ENCODE measurements at places on chromosomes 7 and 10. TPM values are rescaled to one million over a fixed set of nuclear protein-coding genes. Genes with fewer than 3 reads are reported as not detected.

DNA sequence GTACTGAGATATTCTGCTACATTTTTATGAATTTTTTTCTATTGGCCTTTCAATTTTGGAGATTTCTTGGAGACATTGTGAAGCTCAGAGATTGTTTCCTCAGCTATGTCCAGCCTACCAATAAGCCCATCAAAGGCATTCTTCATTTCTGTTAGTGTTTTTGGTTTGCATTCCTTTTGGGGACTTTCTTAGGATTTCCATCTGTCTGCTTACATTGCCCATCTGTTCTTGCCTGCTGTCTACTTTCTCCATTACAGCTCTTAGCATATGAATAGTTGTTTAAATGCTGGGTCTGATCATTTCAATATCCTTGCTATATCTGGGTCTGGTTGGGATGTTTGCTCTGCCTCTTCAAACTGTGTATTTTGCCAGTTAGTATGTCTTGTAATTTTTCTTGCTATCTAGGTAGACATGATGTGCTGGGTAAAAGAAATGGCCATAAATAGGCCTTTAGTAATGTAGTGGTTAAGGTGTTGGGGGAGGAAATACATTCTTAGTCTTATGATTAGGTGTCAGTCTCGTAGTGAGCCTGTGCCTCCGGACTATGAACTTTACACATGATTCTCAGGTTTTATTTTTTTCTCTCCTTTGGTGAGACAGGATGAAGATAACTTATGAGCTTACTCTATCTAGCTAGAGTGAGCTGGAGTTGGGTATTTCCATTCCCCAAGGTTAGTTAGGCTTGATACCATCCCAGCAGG, 32.6 kb upstream of the NME8 start:
- DNase-seq, result no peak
- H3K4me1 ChIP-seq, result no peaks in the 10 kb centered on the region
- no peak overlapping the region for H3K4me3 ChIP-seq
- H3K27me3 ChIP-seq, result no peaks in the 10 kb centered on the region

GRCh38 chr7:135991322-135991721, 14.2 kb upstream of the MTPN start:
- no peak for DNase-seq
- H3K27me3 ChIP-seq, result no peaks in the 10 kb centered on the region
- H3K27ac ChIP-seq, result no peak overlapping the region
- H3K4me1 ChIP-seq, result peaks cover 21% of the 10 kb centered on the region

- no peaks in the 10 kb centered on the region for H3K27me3 ChIP-seq
- peaks cover 44% of the 10 kb centered on the region for H3K36me3 ChIP-seq
- H3K27ac ChIP-seq, result no peak overlapping the region
- no peak overlapping the region for H3K4me3 ChIP-seq
- H3K4me1 ChIP-seq, result peaks cover 5% of the 10 kb centered on the region
Measured at GRCh38 chr7:5634107-5634950, 147.1 kb downstream of the RNF216 start.

The SAP25 gene
- total RNA-seq, result 51.7 TPM

DNA sequence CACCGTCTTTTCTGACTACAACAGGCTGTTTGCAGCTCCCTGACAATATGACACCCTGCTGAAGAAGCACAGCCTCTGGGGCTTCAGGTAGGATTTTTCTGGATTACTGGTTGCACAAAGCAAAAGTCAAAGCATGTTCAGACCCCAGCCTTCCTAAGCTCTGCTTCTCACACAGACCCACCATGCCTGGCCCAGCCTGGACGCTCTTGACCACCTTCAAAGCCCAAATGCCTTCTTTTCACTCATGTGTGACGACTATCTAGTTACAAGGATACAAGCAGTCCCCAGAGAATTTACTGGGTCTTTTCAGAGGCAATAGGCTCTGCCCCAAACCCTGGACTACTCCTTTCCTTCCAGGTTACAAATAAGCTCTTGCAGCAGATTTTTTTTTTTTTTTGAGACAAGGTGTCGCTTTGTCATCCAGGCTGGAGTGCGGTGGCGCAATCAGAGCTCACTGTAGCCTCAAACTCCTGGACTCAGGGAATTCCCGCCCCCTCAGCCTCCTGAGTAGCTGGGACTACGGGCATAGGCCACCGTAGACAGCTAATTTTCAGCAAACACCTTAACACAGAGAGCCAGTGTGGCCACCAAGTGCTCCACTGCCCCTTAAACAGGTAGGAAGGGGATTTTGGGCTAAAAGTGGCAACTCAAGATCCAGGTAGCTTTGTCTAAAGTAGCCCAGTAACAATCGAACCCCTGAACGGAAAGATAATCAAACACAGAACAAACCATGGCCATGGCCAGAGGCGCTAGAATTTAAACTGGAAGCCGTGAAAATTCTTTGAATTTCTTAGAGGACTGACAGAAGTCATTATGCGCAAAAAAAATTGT, 16.2 kb downstream of the SVIL start:
- no peak overlapping the region for H3K4me3 ChIP-seq
- no peak overlapping the region for H3K27ac ChIP-seq
- H3K4me1 ChIP-seq, result no peaks in the 10 kb centered on the region
- DNase-seq, result no peak

DNA sequence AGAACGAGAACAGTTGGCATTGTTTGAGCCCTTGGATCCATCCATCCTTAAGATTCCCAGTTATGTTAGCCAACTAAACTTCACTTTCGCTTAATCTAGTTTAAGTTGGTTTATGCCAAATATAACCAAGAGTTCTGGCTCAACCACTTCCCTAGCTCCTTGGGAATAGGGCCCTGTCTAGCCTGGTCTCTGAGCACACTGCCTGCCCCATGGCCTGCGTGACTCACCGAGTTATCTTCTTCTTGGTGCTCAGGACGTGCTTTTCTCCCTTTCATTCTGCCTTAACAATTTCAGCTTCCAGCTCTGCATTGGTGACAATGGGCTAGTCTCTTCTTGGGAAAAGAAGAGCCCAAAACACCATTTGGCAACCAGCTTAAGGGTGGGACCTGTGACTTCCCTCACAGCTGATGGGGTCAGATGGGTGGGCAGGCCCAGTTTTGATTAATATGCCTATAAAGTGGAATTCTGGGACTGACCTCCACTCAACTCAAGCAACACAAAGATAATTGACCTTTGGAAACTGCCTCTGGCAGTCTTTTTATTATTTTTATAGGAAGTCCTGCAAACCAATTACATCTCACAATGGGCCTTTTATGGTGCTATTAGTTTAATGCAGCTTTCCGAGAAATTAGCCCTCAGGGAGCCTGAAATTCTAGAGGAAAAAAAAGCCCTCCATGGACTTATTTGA, 126.4 kb downstream of the CFAP58 start:
- no peaks in the 10 kb centered on the region for H3K4me1 ChIP-seq
- H3K27me3 ChIP-seq, result peaks cover 4% of the 10 kb centered on the region
- no peak overlapping the region for H3K27ac ChIP-seq
- DNase-seq, result no peak

DNA sequence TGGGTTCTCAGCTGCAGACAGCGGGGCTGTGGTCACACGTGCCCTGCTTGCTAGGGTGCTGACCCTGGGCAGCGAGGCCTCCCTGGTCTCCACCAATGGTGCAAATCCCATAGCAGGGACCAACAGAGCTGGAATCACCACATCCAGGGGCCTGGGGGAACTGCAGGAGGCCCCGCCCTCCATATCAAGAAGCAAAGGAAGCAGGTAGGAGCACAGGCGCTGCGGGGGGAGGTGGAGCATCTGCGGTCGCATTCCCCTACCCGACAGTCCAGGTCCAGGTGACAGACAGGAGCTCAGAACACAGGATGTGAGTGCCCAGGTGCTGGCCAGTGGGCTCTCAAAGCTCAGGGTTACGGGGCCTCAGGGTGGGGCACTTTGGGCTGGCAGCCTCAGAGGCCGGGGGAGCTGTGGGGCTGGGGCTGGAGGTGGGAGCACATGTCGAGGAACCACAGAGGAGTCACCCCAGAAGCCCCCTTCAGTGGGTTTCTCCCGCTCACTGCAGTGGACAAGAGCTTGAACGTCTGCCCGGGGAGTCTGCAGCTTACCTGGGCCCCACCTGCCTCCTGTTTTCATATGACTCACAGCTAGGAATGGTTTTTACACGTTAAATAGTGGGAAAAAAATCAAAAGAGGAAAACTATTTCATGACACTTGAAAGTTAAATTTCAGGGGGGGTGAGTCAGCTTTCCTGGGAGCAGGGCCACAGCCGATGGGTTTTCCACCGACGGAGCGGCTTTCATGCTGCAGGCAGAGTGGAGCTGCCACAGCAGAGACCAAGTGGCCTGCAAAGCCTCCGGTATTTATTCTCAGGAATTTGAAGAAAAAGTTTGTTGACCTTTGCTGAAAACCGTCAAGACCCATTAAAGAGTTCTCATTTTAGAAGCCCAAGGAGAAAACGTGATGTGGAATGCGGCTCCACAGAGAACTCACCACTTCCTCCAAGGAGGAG, 148.7 kb upstream of the PPP2R2D start:
- no peak overlapping the region for H3K4me3 ChIP-seq
- DNase-seq, result no peak
- H3K36me3 ChIP-seq, result no peaks in the 10 kb centered on the region
- H3K4me1 ChIP-seq, result peaks cover 8% of the 10 kb centered on the region
- H3K27ac ChIP-seq, result no peak overlapping the region
- no peaks in the 10 kb centered on the region for H3K27me3 ChIP-seq

- DNase-seq, result no peak
- no peak overlapping the region for H3K27ac ChIP-seq
- H3K27me3 ChIP-seq, result no peaks in the 10 kb centered on the region
- H3K36me3 ChIP-seq, result no peaks in the 10 kb centered on the region
- peaks cover 11% of the 10 kb centered on the region for H3K4me1 ChIP-seq
- H3K4me3 ChIP-seq, result peak overlapping the region; percentile 54
Measured at GRCh38 chr10:131982185-131982756, 548 bp upstream of the BNIP3 start.

- no peak overlapping the region for H3K4me3 ChIP-seq
- no peaks in the 10 kb centered on the region for H3K27me3 ChIP-seq
- H3K27ac ChIP-seq, result no peak overlapping the region
- no peaks in the 10 kb centered on the region for H3K4me1 ChIP-seq
Measured at GRCh38 chr10:24483701-24484100, 240.0 kb downstream of the ARHGAP21 start.

GRCh38 chr7:17185690-17186070, 112.8 kb upstream of the AHR start:
- H3K27me3 ChIP-seq, result no peaks in the 10 kb centered on the region
- no peak overlapping the region for H3K4me3 ChIP-seq
- DNase-seq, result peak; percentile 16
- H3K4me1 ChIP-seq, result no peaks in the 10 kb centered on the region

The MEIG1 gene
- 0.69 TPM for total RNA-seq

DNA sequence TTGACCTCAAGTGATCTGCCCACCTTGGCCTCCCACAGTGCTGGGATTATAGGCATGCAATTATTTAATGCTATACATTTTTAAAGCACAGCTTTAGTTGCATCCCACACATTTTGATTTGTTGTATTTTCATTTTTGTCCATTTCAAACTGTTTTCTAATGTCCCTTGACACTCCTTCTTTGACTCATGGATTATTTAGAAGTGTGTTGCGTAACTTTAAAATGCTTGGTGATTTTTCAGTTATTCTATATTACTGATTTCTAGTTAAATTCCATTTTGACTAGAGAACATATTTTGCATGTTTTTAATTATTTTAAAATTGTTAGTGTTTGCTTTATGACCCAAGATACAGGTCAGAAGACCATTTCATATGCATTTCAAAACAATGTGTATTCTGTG, 28.8 kb downstream of the EVX1 start:
- no peaks in the 10 kb centered on the region for H3K36me3 ChIP-seq
- H3K4me3 ChIP-seq, result no peak overlapping the region
- H3K4me1 ChIP-seq, result no peaks in the 10 kb centered on the region

The SSC4D gene
- not detected for total RNA-seq

GRCh38 chr7:149854611-149855360, 16.6 kb downstream of the ZNF862 start:
- no peak overlapping the region for H3K27ac ChIP-seq
- peaks cover 12% of the 10 kb centered on the region for H3K36me3 ChIP-seq
- no peaks in the 10 kb centered on the region for H3K27me3 ChIP-seq
- H3K4me3 ChIP-seq, result no peak overlapping the region
- no peaks in the 10 kb centered on the region for H3K4me1 ChIP-seq
- DNase-seq, result no peak

GRCh38 chr10:4541292-4541691, 284.7 kb upstream of the AKR1E2 start:
- H3K27ac ChIP-seq, result no peak overlapping the region
- no peaks in the 10 kb centered on the region for H3K4me1 ChIP-seq
- no peaks in the 10 kb centered on the region for H3K36me3 ChIP-seq

DNA sequence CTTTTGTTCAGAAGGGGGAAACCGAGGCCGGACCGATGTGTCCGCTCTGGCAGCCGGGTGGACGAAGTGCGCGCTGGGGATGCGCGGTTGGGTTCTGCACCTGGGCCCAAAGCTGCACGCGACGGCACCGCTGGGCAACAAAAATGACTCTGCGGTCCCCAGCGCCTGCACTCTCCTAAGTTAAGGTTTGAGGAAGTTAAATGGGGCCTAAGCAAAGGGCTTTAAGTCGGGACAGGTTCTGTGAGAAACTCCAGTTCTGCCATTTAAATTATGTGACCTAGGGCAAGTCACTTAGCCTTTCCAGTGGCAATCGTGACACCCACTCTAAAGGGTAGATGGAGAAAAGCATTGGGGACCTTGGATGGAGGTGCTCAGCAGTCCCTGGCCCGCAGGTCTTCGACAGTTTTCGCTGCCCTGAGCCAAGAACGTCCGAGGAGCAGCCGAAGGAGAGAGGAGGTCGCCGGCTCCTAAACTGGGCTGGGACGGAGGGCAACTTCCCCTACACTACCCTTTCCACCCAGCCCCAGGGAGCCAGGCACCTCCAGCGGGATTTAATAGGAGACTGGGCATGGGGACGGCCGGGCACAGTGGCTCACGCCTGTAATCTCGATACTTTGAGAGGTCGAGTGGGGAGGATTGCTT, 534 bp upstream of the ACBD5 start:
- H3K27me3 ChIP-seq, result no peaks in the 10 kb centered on the region
- no peaks in the 10 kb centered on the region for H3K36me3 ChIP-seq
- peak overlapping the region; percentile 93 for H3K27ac ChIP-seq
- H3K4me1 ChIP-seq, result peaks cover 17% of the 10 kb centered on the region
- DNase-seq, result peak; percentile 88
- H3K4me3 ChIP-seq, result peak overlapping the region; percentile 78

The EPDR1 gene
- not detected for total RNA-seq

- DNase-seq, result no peak
- no peak overlapping the region for H3K27ac ChIP-seq
- H3K27me3 ChIP-seq, result peaks cover 6% of the 10 kb centered on the region
- no peaks in the 10 kb centered on the region for H3K36me3 ChIP-seq
- no peaks in the 10 kb centered on the region for H3K4me1 ChIP-seq
Measured at GRCh38 chr7:26504411-26505120, 212.9 kb downstream of the SNX10 start.

DNA sequence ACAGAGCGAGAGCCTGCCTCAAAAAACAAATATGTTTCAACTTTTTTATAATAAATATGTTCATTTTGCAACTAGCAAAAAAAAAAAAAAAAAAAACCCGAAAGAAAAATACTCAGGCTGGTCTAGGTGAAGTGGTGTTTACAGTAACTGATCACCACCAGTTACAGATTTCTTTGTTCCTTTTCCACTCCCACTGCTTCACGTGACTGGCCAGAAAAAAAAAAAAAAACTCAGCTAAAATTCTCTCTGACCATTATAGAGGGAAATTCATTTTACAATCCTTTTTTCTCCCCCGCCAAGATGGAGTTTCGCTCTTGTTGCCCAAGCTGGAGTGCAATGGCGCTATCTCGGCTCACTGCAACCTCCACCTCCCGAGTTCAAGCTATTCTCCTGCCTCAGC, 4.6 kb upstream of the ASCC1 start:
- H3K27ac ChIP-seq, result no peak overlapping the region
- H3K36me3 ChIP-seq, result peaks cover 34% of the 10 kb centered on the region
- DNase-seq, result no peak
- H3K4me3 ChIP-seq, result no peak overlapping the region
- H3K27me3 ChIP-seq, result no peaks in the 10 kb centered on the region

- H3K36me3 ChIP-seq, result no peaks in the 10 kb centered on the region
- H3K27me3 ChIP-seq, result no peaks in the 10 kb centered on the region
- H3K4me3 ChIP-seq, result no peak overlapping the region
Measured at GRCh38 chr7:904847-905246, 28.5 kb downstream of the GET4 start.

The GBX1 gene
- total RNA-seq, result not detected

GRCh38 chr10:64537928-64538327, 1016.7 kb downstream of the REEP3 start:
- no peak overlapping the region for H3K4me3 ChIP-seq
